Neural progenitor cell (in vitro differentiated cells): ENCODE measurements at places on chromosomes 7 and 10.
A peak's percentile ranks its signal among the peaks of the same experiment; 100 is the strongest.

DNA sequence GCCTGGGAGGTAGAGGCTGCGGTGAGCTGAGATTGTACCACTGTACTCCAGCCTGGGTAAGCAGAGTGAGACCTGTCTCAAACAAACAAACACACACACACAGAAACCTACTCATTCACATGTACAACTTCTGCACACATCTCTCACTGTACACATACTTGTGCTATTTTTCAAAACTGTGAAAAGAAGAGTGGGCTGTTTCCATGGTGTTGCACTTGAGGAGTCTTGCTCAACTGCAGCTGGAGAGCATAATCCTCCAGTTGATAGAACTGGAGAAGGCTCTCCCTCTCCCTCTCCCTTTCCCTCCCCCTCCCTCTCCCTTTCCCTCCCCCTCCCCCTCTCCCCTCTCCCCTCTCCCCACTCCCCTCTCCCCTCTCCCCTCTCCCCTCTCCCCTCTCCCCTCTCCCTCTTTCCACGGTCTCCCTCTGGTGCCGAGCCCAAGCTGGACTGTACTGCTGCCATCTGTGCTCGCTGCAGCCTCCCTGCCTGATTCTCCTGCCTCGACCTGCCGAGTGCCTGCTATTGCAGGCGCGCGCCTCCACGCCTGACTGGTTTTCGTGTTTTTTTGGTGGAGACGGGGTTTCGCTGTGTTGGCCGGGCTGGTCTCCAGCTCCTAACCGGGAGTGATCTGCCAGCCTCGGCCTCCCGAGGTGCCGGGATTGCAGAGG lies 43.7 kb upstream of the DLD start:
- DNase-seq, result no peak

- DNase-seq, result no peak
Observed at GRCh38 chr7:11524476-11525397, 307.3 kb downstream of the THSD7A start.

DNA sequence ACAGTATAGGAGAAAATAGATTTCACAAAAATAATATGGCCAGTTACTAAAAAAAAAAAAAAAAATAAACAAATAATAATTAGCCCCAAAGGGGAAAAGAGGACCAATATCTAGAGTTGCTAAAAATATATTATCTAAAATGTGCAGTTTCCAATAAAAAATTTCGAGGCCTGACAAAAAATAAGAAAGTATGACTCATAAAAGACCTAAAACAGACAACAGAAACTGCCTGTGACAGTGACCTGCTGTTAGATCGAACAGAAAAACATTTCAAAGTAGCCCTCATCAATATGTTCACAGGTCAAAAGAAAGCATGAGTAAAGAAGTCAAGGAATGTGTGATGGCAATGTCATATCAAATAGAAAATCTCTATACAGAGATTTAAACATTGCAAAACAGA lies 11.8 kb upstream of the TSPAN12 start:
- DNase-seq, result no peak

- peak; percentile 7 for DNase-seq
Observed at GRCh38 chr7:142030294-142030693, 34.6 kb downstream of the MGAM start.

DNA sequence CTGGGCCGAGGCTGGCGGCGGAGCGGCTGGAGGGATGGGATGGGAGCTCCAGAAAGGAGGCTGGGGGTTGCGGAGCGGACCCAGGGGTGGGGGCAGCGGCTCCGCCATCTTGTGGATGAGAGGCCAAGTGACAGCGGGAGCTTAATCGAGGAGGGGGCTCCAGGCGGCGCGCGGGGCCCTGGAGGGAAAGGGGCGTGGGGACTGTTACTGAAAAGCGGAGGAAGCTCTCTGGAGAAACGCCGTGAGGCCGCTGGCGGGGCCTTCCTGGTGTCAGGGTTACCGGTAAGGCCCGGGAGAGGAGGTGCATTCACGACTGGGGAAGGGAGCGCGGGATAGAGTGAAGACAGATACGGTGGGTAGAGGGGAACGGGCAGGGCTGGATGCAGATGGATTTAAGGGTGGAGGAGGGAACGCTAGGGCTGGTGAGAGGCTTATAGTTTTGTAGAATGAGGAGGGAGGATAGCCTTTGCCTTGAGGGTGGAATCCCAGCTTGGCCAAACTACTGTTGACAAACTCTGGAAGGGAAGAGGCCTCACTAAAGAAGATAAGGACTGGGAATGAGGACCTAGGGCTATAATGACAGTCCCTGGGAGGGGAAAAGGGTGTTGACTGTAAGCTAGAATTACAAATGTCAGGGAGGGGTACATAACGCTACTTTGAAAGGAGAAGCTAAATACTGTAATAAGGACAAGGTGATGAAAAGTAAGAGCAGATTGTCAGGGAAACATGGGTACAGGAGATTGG lies 535 bp downstream of the BTRC start:
- DNase-seq, result peak; percentile 94

DNA sequence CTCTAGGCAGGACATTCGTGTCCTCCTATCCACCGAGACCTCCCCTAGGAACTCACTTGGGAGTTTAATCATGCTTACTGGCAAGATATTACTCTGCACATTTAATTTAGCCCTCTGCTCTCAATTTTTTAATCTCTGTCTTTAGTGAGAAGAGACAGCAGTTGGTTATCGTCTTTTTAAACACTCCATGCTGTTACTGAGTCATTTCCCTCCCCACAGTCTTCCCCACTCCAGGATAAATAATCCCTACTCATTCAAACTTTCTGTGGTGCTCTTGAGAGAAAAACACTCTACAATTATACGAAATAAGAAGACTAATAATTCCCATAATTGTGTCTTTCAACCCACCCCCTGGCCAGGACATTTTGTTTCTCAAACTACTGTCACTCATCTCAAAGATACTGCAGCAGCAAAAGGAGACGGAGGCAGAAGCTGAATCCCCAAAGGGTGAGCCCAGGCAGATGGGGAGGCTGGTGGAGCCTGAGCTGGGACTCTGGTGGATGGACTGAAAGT lies 84.2 kb downstream of the ANK3 start:
- DNase-seq, result no peak

DNA sequence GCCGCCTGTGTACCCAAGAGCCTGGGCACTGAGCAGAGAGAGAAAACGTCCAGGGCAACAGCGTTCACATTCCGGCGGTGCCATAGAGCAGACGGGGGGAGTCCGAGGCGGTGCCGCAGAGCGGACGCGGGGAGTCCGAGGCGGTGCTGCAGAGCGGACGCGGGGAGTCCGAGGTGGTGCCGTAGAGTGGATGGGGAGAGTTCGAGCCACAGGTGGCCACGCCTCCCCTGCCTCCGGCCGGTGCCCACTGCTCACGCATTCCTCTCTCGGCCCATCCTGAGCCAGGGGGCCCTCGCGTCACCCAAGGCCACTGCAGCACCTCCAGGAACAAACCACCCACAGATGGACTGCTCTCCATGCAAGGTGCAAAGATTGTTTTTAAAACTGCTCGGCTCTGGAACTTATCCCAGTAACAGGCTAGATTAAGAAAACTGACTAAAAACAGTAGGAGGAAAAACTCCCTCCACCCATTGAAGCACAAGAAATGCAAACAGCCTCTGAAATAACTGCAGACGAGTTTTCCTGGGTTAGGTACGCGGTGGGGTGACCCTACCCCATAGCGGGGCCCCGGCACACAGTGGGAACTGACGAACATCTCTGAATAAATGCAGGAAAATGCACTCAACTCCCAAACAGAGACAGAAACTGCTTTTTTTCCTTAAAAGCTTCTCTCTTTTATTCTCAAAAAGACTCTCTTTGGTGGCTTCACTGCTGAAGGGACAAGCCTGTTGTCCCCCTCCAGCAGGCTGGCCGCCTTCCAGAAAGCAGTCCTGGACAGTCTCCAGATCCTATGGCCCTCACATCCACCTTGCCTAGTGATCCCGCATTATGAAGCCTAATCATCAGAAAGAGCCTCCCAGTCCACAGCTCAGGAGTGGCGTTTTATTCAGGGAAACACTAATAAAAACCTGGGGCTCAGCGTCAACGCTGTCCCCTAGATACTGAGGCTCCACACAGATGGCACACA lies 55.9 kb downstream of the DIP2C start:
- DNase-seq, result no peak

GRCh38 chr10:79984851-79985250 lies 35.9 kb upstream of the SFTPD start:
- no peak for DNase-seq

GRCh38 chr7:140745266-140746058 lies 49.0 kb downstream of the NDUFB2 start:
- no peak for DNase-seq

DNA sequence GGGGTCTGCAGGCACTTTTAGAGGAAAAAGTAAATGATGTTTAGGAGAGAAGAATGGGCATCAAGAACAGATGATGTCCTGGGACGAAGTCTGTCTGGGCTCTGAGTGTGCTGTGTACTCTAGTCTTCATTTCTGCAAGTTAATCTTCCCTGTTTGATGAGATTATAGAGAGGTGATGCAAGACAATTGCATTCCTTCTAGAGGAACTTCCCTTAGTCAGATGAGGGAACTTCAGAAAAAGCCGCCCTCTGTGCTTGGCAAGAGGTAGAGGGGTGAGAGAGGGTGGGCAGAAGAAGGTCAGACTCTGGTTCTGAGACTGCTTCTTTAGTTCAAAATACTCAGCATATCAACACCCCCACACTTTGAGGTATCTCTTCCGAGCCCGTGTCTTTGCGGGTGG lies 797.9 kb downstream of the LRMDA start:
- DNase-seq, result no peak

GRCh38 chr10:62915158-62915557 lies 99.0 kb upstream of the EGR2 start:
- DNase-seq, result no peak

- DNase-seq, result no peak
Observed at GRCh38 chr7:46153583-46153950, 232.5 kb upstream of the IGFBP3 start.

DNA sequence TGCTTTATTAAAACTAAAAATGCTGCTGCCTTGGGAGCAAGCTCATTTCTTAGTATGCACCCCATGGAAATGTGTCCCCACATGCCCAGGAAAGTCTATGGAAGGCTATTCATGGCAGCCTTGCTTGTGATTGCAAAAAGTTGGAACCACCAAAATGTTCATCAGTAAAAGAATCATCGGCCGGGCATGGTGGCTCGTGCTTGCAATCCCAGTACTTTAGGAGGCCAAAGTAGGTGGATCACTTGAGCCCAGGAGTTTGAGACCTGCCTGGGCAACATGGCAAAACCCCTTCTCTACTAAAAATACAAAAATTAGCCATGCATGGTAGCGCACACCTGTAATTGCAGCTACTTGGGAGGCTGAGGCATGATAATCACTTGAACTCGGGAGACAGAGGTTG lies 79.8 kb downstream of the ARHGAP22 start:
- no peak for DNase-seq

DNA sequence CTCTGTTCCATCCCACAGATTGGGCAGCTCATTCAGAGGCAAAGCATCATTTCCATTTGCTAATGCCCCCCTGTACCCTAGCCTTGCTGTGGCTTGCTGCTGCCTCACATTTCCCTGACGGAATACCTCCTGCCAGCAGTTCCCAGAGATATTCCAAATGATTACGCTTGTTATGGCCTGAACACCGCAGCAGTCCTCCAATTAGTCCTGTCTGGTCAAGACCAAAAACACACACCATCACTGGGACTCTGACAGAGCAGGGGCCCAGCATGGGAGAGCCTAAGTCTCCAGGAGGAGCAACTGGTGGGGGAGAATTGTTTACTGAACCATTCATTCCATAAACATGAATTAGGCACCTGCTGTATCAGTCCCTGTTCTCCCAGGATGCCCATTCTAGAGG lies 6.1 kb downstream of the OGDHL start:
- DNase-seq, result no peak

DNA sequence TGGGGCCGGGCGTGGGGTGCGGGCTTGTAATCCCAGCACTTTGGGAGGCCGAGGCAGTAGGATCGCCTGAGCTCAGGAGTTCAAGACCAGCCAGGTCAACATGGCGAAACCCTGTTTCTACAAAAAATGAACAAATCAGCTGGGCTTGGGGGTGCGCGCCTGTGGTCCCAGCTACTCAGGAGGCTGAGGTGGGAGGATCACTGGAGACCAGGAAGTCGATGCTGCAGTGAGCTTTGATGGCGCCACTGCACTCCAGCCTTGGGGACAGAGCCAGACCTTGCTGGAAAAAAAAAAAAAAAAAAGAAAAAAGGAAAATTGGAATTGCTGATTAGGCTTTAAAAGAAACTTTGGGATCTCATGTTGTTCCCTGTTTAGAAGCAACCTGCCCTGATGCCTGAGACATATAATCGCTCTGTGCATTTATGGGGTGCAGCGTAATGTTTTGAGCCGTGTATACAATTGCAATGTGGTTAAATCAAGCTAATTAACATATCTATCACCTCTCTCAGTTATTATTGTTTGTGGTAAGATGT lies 851 bp downstream of the AKR1E2 start:
- no peak for DNase-seq

- no peak for DNase-seq
Observed at GRCh38 chr10:117519286-117519685, 23.3 kb upstream of the EMX2 start.

GRCh38 chr7:81607987-81608386 lies 161.9 kb downstream of the HGF start:
- no peak for DNase-seq

- no peak for DNase-seq
Observed at GRCh38 chr10:16890691-16891090, 73.5 kb upstream of the RSU1 start.

GRCh38 chr7:95549818-95550529 lies 46.3 kb downstream of the PDK4 start:
- DNase-seq, result no peak
